Right ventricle myocardium inferior (tissue), 1 donor: ENCODE measurements at places on chromosomes 11 and 22.

GRCh38 chr11:86052693-86053641 is 15.9 kb downstream of the PICALM start:
- no peak for DNase-seq

- no peak for DNase-seq
Observed at GRCh38 chr11:121253951-121254350, 38.6 kb upstream of the SC5D start.

GRCh38 chr22:20926243-20926642 is 9.0 kb downstream of the CRKL start:
- no peak for DNase-seq

GRCh38 chr11:128022007-128022368 is 565.4 kb downstream of the ETS1 start:
- DNase-seq, result no peak

DNA sequence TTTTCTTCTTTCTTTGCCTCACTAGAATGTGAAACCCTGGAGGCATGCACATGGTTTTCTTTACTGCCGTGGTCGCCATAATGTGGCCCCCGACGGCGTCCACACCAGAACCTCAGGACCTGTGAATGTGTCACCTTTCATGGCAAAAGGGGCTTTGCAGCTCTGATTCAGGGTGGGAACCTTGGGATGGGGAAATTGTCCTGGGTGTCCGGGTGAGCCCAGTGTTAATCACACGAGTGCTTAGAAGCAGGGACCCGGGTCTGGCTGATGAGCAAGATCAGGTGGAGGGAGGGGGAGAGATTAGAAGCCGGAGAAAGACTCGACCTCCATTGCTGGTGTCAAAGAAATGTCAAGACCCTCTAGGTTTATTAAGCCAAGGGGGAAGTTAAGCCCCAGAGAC is 74.7 kb upstream of the SHISAL1 start:
- DNase-seq, result no peak

DNA sequence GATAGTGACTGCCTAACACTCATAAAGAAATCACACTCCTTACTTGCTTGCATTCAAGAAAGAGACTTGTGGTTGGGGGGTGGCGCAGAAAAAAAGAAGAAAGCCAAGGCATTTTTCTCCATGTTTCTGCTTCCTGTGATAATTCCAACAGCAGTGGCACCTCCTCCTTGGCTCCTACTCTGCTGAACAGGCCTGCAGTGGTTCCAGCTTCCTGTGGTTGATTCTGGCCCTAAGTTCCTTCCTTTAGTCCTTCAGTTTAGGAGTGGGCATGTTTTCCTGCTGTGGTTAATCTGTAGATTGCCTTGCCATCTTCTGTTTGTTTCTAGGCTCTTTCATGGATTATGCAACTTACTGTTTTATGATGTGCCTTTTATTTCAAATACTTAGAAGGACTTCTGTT is 940.4 kb downstream of the DLG2 start:
- no peak for DNase-seq

DNA sequence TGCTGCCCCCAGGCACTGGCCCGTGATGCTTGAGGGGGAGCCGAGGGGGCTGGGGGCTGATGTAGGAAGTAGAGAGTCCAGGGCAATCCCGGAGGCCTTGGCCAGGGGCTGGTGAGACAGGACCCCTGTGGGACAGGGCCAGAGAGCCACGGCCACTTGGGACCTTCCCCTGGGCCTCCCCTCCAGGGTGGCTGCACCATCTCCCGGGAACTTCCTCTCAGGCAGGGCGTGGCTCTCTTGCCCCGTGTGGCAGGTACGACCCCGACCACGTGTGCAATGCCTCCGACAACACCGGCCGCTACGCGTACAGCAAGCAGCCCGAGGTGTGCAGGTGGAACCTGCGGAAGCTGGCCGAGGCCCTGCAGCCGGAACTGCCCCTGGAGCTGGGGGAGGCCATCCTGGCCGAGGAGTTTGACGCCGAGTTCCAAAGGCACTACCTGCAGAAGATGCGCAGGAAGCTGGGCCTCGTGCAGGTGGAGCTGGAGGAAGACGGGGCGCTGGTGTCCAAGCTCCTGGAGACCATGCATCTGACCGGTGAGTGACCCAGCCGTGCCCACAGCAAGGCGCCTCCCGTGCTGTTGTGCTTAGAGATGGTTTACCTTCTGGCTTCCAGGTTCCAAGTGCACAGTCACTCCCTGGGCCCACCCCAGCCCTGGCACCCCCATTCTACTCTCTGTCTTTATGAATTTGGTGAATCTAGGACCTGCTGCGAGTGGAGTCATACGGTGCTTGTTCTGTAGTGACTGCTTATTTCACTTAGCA is 9.7 kb downstream of the SELENOO start:
- DNase-seq, result peak; percentile 35

- no peak for DNase-seq
Observed at GRCh38 chr11:32466279-32466915, 31.1 kb upstream of the WT1 start.
